ENCODE measurements at places on chromosomes 12 and 14.

GRCh38 chr12:116934908-116935705 lies 24.4 kb downstream of the FBXW8 start:
- no peak for DNase-seq

DNA sequence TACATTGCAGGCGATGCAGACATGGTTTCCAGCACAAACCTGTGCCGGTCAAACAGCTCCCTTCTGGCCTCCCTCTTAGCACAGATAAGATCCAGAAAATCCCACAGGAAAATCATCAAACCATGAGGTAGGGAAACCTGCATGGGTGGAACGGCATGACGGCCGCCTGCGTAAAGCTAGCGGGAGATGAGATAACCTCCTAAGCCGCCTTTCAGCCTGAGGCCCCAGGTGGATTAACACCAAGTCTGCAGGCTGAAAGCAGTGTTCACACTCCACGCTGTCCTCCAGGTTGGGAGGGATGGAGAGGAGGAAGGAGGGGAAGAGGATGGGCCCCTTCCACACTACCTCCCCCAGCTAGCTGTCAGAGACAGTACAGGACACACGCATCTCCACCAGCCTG lies 63.8 kb downstream of the TSPAN11 start:
- no peak for DNase-seq

DNA sequence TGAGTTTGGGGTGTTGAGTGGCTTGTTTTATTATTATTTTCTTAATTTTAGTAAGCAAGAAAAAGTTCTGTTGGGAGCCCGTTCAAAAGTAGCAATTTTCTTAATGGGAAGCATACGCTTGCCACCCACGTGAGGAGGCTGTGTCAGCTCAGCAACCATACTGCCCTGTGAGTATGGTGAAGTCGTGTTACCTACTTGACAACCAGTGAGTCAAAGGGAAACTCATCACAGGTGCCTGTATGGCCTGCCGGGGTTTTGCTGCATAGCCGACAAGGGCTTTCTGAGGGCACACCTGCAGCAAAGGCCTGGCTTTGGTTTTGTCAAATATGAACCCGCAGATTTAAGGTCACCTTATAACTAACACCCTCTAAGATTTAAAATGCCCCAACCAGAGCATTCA lies 31.1 kb downstream of the PITPNM2 start:
- DNase-seq: no peak

GRCh38 chr12:3219233-3219632 lies 142.1 kb downstream of the TSPAN9 start:
- DNase-seq: no peak

DNA sequence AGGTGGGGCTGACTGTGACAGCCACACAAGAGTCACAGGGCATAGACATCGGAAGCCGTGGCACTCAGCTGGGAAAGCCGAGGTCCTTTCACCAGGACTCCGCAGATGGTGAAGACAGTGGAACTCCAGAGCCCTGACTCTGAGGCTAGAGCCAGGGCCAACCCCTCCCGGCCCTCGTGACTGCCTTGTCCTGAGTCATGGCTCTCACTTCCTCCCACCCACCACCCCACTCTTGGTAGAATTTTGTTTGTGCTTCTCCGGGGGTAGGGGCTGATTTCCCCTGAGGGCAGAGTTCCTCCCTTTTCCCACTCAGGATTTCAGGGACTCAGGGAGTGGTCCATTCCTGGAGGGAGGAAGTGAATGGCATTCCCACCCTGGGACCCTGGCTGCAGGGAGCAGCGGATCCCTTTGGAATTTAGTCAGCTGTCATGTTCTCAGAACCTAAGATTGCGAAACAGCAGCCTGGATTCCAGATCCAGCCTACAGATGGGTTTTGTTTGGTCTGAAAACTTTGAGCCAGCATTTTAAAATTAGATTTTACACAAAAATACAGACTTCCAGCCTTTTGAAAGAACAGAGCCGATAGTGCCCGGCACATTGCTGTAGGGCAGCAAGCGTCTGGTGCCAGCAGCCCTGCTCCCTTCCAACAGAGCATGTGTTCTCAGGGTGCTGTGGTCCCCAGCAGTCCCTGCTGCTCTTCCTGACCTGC lies 50.7 kb downstream of the TPCN1 start:
- peak; percentile 14 for DNase-seq

DNA sequence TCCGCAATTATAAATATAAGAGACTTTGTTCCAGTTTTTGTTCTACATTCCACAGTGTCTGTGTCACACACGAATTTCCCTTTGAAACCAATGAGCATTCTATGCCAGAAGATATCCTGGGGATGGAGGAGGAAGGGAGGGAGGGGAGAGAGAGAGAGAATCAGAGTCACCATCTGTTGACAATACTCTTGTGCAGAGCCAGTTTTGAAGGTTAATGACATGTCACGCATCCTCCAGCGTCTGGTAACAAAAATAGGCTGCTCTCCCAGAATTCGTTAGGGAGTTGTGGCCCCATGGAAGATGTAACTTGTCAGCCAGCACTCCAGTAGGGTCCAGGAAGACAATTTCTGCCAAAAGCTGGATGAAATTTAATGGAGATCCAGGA lies 213.5 kb upstream of the KRR1 start:
- no peak for DNase-seq

DNA sequence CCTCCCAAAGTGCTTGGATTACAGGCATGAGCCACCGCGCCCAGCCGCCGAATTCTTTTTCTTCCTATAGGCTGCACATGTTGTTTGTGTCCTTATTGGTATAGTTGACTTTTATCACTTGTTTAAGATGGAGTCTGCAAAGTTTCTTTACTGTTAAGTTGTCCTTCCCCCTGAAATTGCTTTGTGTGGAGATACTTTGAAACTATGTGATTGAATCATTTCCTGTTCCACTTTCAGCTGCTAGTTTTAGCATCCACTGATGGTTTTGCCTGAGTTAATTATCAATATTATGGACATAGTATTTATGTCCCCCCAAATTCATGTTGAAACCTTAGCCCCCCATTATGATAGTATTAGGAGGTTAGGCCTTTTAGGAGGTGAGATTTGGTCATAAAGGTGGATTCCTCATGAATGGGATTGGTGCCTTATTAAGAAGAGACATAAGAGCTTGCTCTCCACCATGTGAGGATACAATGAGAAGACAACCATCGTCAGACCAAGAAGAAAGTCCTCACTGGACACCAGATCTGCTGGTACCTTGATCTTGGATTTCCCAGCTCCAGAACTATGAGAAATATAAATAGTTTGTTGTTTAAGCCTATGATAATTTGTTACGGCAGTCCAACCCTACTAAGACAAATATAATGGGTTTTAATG lies 34.9 kb downstream of the PPHLN1 start:
- DNase-seq: no peak

DNA sequence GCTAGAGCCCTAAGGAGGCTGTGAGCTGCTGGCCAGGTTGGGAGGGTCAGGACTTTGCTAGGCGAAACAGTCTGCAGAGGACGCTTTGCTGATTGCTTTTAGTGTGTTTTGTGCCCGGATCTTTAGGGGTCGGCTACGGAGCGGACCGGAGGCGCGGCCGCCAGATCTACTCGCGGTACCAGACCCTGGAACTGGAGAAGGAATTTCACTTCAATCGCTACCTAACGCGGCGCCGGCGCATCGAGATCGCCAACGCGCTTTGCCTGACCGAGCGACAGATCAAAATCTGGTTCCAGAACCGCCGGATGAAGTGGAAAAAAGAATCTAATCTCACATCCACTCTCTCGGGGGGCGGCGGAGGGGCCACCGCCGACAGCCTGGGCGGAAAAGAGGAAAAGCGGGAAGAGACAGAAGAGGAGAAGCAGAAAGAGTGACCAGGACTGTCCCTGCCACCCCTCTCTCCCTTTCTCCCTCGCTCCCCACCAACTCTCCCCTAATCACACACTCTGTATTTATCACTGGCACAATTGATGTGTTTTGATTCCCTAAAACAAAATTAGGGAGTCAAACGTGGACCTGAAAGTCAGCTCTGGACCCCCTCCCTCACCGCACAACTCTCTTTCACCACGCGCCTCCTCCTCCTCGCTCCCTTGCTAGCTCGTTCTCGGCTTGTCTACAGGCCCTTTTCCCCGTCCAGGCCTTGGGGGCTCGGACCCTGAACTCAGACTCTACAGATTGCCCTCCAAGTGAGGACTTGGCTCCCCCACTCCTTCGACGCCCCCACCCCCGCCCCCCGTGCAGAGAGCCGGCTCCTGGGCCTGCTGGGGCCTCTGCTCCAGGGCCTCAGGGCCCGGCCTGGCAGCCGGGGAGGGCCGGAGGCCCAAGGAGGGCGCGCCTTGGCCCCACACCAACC lies 1.5 kb downstream of the HOXC6 start:
- DNase-seq: no peak

DNA sequence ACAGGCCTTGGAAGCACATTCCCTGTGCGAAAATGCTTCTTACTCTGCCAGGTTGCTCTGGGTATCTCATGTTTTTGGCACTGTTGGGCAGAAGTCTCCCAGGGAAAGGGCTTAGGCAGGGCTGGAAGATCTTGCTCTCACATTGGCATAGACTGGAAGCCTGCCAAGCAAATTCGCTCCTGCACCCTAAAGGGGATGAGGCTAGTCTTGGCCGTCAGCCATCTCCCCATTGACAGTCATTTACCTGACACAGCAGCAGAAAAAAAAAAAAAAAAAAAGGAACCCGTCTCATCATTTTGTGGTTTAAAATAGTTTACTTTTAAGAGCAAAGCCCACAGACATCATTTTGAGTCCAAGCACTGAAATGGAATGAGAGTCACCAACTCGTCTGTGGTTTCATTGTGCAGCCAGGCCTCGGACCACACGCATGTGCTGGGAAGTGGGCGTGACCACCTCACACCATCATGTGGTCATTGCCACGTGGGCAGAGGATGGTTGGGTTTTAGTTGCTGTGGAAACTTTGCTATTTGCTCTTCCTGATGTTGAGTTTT lies 84.8 kb downstream of the NRXN3 start:
- no peak for DNase-seq
